Astrocyte of the cerebellum (primary cell): ENCODE measurements at places on chromosomes 6 and 20.

- DNase-seq = no peak
Observed at GRCh38 chr6:109820706-109821350, 129.7 kb downstream of the FIG4 start.

GRCh38 chr6:11433860-11434259 lies 103.7 kb upstream of the TMEM170B start:
- DNase-seq = no peak

DNA sequence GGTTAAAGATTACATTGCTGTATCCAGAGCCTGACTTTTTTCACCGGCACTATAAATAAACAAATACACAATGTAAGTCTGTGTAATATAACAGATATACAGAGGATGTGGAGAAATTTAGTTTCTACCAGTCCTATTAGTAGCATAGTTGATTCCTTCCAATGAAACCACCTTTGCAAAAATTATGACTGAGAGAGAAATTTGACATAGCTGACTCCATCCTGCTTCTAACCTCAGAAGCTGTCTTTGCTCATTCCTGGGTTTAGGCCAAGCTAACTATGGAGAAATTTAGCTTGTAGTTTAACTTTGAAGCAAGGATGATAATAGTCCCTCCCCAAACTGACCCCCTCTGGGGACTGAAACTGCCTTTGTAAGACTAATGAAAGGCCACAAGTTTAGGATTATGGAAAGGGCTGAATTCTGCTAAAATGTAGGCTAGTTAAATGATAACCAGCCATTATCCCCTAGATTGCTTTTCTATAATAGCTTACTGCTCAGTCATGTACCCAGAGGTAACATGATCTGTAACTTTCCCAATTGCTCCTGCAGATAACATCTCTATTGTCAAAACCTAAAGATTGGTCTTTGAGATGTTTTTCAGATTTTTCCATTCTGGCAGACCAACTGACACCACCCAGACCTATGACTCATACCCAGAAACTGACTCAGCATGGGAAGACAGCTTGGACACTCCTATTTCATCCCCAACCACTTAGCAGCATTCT lies 172.8 kb upstream of the ARG1 start:
- DNase-seq = peak; percentile 26

DNA sequence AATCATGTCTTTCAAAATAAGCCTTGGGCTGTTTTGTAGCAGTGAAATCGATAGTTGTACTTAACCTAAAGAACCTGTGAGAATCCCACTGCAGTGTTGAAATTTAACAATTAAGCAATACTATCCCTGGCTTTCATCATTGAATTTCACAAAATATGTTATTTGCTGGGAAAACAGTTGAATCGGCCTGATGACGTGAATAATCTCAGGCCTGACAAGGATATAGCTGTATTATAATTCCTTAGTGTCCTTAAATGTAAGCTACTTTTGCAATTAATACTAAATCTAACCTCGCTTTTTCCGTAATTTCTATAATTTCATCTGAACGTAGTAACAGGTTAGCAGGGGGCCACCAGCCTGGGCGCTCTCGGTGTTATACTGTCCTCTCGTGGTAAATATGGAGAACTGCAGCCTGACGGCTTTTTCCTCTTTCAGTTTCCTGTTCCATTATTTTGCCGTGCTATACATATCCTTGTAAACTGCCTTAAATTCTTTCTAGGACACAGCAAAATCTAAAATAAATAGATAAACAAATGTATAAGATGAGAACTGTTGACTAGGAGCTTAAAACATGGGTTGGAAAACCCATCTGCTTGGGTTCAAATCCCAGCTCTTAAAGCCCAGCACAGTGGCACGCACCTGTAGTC lies 24.0 kb downstream of the MTFR2 start:
- peak; percentile 53 for DNase-seq

GRCh38 chr20:23305098-23305497 lies 45.5 kb upstream of the NXT1 start:
- DNase-seq = no peak

GRCh38 chr6:90039911-90040310 lies 145.6 kb downstream of the GJA10 start:
- peak; percentile 49 for DNase-seq

DNA sequence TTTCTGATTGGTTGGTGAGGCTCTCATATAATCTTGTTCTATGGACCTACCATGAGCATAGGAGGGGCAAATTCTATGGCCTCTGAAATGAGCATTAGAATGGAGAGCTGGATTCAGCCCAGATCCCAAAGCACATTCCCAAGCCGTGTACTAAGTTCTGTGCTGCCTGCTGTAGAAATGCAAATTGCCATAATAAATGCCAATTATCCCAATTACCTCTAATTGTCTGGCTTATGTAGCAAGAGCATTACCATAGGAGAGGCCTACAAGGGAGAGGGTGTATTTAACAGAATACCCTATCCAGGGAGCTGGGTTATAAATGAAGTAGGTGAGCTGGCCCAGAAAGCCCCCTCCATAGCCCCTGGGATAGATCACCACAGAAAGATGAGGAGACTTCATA lies 126.8 kb downstream of the LRFN2 start:
- no peak for DNase-seq

DNA sequence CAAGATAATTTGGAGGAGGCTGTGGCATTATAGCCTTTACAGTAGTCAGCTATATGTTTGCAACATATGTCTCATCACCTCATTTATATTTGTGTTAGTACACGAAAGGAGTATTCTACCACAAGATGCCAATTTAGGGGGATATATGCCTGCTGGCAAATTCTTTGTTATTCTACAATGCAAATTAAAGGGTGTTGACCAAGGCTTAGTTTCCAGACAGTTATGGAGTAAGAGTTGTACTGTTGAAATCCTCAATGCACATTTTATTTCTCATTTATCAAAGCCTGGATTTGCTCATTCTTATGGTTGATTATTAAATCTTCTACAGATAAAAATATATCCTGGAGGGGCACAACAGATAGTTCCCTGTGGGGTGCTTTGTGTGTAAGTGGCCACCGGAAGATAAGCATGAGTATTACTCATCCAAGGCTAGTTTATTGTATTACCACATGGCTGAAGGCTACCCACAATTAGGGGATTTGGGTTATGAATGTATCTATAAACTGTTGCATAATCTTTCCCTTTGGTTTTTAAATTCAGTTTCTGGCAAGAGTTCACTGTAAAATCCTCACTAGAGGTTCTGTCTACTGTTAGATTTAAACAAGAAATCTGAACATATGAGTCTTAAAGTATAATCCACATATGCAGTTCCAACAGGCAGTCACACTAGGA lies 9.0 kb downstream of the CST9 start:
- no peak for DNase-seq
